ENCODE measurements at places on chromosomes 3 and 15. TPM values are rescaled to one million over a fixed set of nuclear protein-coding genes. Genes with fewer than 3 reads are reported as not detected.

The RTP1 gene
- not detected for total RNA-seq

GRCh38 chr15:64454282-64454681 lies 6.1 kb upstream of the ZNF609 start:
- DNase-seq, result no peak

DNA sequence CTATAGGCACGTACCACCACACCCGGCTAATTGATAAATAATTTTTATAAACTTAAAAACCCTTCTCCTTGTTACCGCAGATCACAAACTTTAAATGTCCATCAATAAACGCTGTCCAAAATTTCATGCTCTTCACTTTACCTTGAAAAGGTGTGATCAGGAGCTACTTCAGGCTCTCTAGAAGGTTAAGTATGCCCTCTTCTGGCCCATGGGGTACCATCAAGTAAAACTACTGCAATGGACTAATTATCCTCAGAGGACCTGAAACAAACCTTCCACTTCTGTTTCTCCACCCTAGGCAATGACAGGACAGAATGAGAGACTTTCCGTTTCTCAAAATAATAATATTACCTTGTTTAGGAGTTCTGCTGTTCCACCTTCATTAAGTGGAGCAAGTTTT lies 9.2 kb downstream of the LZTFL1 start:
- no peak for DNase-seq

The GNAT1 gene
- not detected for total RNA-seq

The MYRIP gene
- total RNA-seq, result 2.2 TPM

The PLOD2 gene
- 79.9 TPM for total RNA-seq

The ANKUB1 gene
- total RNA-seq, result not detected

- DNase-seq, result no peak
These were observed 102.5 kb downstream of the PDCD6IP start for GRCh38 chr3:33900809-33901505.

The AADACL2 gene
- total RNA-seq, result not detected

DNA sequence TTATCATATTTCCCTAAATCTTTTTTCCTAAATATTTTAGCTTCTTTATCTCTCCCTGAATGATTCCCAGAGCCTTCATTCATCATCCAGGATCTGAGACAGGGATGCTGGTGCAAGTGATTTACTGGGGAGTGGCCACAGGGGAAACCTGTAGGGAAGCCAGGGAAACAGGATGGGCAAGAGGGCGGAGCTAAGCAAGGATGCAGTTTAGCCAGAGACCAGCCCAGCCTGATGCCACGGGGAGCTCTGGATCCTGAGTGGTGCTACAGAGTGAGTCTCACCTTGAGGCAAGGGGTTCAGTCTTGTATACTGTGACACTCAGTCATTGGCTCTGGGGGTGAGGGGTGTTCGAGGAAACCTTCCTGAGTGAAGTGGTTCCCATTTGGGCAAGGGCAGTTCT lies 39.7 kb upstream of the LRRFIP2 start:
- DNase-seq, result no peak

GRCh38 chr3:93843981-93844380 lies 129.7 kb downstream of the PROS1 start:
- no peak for DNase-seq

DNA sequence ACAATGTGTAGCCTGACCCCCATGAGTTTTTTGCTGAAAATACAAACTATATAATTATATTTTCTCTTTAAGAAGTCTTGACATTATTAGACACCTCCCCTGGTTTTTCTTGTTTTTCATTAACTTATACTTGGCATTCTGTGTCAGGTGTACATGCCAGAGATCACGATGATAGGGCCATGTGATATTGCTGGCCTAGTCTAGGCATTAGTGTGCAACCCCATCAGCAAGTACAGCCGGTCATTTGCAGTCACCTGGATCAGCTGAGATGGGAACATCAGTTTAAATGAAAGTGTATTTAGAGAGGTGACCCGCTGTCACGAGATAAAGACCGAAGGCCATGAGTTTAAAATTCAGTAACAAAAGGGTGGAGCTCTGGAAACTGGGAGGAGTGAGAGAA lies 12.6 kb upstream of the SPPL2A start:
- DNase-seq, result no peak

The CRYBG3 gene
- total RNA-seq, result 39.1 TPM

DNA sequence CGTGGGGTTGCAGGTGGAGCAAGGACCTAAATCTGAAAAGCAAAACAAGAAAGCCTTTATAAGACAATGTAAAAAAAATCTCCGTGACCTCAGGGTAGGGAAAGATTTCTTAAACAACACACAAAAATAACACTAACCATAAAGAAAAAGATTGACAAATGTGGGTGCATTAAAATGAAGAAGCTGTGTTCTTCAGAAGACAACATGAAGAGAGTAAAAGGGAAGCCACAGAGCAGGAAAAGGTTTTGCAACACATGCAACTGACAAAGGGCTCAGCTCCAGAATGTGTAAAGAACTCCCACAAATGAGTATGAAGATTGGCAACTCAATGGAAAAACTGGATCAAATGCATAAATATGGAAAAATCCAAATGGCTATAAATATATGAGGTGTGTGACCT lies 74.2 kb downstream of the MAGEF1 start:
- DNase-seq, result no peak

DNA sequence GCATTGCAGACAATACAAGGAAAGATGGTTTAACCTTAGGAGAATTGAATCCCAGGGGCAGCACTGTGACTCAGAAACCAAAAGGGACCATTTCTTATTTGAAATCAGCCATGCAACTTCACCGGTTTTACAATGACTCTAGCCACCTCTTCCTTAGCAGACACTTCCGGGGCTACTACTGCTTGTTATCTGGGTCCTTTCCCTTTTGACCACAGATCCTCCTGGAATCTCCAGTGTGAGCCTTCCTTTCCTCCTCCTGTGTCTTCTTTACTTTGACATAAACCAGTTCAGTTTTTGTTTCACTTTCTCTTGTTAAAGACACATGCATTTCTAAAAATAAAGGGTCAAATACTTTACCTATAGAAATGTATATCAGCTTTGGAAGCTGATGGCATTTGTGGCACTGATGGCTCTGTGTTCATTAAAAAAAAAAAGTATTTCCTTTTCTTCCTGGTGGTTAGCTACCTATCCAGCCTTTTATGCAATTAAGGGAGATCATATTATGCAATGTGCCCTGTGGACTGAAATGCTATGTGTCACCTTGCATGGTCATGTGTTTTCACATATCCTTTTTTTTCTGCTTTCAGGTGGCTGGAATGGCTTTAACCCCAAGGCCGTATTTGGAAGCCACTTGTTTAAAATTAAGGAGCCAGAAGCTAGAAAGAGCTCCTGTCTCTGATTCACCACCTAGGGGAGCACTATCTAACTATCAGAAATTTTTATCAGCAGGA lies 296.2 kb downstream of the CHL1 start:
- no peak for DNase-seq

DNA sequence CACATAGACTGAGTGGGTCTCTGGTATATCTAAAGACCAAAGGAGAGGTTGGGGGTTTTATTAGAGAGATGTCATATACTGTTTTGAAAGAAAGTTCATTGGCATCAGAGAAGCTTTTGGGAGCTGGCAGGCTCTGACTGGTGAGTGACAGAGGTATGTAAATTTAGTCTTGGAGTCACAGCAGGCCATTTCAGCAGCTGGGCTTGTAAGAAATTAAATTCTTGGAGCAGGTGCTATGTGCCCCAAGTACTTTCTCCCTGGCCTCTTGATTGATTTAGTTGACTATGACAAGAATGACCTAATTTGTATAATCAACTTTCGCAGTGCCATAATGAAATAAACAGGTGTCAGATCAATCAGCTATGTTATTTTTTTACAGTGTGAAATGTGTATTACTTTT lies 47.8 kb upstream of the CDAN1 start:
- DNase-seq, result no peak

DNA sequence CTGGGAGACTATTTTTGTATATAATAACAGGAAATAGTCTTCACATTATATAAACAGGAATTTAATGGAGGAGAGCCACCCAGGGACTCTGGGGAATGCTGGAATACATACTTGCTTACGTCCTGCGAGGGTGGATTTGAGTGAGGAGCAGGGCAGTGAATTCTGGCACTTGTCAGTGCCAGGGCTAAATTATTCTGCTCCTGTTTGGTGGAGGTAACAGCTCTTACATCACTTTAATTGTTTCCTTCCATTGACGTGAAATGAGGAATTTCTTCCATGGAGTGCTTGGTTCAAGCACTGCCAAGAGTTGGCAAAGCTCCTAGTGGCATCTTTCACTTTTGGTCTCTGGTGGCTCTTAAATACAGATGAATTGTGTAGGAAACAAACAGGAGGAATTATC lies 94.1 kb upstream of the GOLGA8J start:
- DNase-seq, result no peak

The CPN2 gene
- total RNA-seq, result not detected

GRCh38 chr3:48187579-48188265 lies 495 bp downstream of the CDC25A start:
- no peak for DNase-seq

The DLL4 gene
- 5.4 TPM for total RNA-seq

The GABRA5 gene
- total RNA-seq, result not detected
